ENCODE measurements at places on chromosomes 11 and 22.

DNA sequence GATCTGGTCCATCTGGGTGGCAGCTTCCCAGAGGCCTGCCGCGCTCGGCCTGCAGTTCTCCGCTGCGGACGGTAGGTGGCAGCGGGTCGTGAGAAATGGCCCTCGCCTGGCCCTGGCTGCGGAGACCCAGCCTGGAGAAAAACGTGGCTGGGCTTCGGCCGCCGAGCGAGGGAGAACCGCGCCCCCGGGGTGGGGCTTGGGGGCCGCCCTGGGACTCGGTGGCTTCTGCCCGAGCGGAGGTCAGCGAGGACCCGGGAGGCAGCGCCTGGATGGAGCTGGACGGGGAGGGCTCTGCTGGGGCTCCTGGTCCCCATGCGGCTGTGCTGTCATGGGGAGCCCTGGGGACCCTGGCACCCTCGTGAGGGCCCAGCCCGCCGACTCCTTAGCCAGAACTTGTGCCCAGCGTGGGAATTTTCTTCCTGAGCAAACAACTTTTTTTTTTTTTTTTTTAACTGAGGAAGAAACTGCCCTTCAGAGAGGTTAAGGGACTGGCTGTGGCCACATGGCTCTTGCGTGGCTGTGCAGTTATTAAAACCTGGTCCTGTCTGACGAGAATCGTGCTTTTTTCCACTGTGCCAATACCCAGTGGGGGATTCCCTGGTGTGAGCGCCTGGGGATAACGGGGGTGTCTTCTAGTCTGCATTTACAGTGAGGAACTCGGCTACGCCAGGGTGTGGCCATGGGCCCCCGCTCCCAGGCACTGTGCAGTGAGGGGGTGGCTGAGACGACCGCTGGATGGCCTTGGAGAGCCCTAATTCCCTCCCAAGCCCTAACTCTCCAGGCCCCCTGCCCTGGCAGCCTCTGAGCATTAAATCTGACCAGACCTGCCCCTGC lies 535.6 kb downstream of the INSC start:
- peak; percentile 90 for DNase-seq

DNA sequence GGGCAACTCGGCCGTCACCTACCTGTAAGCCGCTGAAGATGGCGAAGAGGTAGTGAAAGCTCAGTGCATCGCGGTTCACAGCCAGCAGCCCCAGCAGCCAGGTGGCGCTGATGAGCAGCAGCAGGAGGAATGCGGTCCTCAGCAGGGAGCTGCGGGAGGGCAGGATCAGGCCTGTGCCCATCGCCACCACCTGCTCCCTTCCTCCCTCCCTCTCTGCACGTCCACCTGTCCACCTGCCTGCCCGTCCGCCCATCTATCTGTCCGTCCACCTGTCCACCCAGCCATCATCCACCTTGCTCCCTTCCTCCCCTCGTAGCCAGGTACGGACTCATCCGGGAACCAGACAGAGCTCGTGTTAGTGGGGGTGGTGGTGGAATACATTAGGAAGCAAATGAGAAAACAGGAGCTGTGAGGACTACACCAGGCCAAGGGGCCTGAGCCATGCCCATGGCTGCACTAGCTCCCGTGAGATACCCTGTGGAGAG lies 32.2 kb downstream of the TRMU start:
- peak; percentile 30 for DNase-seq

- DNase-seq, result peak; percentile 14
Measured at GRCh38 chr11:64372802-64373597, 14.0 kb downstream of the RPS6KA4 start.

DNA sequence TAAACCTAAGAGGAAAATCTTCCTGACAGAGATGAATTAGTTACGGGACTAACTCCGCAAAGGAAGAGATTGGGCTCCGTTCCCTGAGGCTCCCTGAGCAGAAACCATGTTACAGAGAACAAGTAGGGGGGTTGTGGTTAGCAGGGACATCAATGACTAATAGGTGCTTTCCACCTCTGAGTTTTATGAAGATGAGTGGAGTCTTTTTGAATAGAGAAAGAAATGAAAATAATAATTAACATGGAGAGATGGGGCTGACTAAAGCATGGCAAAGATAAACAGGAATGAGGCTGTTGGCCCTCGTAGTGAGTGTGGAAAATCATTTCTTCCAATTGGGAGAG lies 47.5 kb upstream of the PICALM start:
- peak; percentile 94 for DNase-seq

DNA sequence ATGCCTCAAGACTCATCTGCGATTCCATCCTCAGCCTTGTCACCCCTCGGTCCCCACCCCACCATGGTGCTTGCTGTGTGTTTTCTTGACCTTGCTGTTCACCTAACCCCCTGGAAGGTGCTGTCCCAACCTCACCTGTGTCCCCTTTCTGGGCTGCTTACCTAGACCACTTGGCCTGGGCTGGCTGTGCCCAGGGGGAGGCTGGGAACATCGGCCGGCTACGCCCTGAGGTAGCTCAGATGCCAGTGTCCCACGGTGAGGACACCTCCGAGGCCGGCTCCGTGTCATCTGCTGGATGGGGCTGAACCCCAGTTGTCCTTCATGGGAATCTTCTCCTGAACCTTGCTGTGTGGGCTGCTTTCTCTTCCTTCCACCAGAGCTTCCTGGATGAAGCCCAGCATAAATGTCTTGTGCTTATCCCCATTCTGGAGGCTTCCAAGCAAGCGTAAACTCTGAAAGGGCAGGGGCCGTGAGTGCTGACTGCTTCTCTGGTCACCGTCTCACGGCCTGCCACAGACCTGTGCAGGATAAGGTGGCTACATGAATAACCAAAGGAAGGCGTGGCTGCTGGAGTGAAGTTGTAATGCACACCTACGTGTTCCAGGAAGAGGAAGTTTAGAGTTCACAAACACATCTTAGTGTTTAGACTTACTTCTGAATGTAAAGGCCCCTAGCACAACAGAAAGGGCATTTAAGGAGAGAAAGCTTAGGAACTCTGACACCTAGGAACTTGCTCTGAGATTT lies 724.3 kb downstream of the TBC1D22A start:
- DNase-seq, result no peak

- no peak for DNase-seq
Measured at GRCh38 chr11:132300283-132300682, 929.9 kb downstream of the NTM start.

GRCh38 chr22:36587289-36588154 lies 58.6 kb upstream of the EIF3D start:
- peak; percentile 76 for DNase-seq
